Dermis microvascular lymphatic vessel endothelial cell (primary cell): ENCODE measurements at places on chromosomes 12 and 14. TPM values are rescaled to one million over a fixed set of nuclear protein-coding genes. Genes with fewer than 3 reads are reported as not detected.

SLCO1C1 gene
- total RNA-seq: not detected in 2 replicates

GRCh38 chr12:30862486-30862885 is 64.1 kb upstream of the TSPAN11 start:
- DNase-seq: no peak

DNA sequence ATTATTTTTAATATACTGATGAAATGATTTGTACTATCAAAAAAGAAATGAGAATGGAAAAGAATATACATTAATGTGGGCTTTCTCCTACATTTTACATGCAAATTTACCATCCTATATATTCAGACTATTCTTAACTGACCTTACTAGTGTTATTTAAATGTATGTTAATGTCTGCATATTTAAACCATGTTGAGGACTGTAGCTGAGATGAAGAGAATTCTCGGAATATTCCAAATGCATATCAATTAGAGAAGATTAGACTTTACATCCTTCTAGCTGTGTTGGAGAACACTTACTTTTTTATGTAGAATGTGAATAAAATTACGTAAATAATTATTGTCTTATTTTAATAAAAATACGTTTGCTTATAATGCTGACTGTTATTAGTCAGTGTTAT is 990.1 kb upstream of the LRFN5 start:
- DNase-seq: no peak

GRCh38 chr12:52759218-52759617 is 17.9 kb downstream of the KRT76 start:
- no peak for DNase-seq

DNA sequence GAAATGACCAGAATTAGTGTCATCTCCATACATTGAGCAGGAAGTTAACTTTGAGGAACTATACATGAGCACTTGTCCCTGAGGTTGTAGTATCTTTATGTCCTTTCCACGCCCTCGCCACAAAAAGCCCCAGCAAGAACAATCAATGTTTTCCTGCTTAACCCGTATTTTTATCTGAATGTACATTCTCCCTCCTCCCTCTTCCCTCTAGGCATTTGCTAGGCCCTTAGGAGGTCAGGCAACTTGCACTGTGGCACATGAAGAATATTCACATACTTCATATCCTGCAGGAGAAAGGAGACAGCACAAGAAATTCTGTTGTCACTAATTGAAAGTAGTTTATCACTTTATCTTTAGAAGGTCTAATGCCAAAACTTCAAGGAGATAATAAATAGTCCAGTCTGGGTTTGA is 18.1 kb upstream of the DUSP6 start:
- no peak for DNase-seq
